ENCODE measurements at places on chromosomes 4 and X.

DNA sequence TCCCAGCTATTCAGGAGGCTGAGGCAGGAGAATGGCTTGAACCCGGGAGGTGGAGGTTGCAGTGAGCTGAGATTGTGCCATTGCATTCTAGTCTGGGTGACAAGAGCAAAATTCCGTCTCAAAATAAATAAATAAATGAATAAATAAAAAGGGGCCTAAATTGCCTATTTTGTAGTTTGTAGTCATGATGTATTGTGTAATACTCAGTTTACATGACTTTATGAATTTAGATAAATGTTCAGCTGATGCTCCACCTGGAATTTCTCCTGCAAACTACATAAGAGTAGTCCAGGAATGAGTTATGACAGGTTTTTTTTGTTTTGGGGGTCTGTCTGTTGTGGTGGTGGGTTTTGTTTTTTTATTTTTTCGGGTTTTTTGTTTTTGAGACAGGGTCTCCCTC is 31.1 kb downstream of the RBMX start:
- no peak for DNase-seq

GRCh38 chrX:22795671-22796070 is 204.1 kb upstream of the DDX53 start:
- no peak for DNase-seq

- DNase-seq: no peak
Observed at GRCh38 chr4:38503689-38504395, 160.2 kb upstream of the KLF3 start.

GRCh38 chr4:94426783-94427182 is 25.0 kb upstream of the PDLIM5 start:
- DNase-seq: no peak

- no peak for DNase-seq
Observed at GRCh38 chr4:17875402-17876070, 64.8 kb downstream of the NCAPG start.

GRCh38 chr4:28921886-28922285 is 1798.3 kb upstream of the PCDH7 start:
- no peak for DNase-seq

DNA sequence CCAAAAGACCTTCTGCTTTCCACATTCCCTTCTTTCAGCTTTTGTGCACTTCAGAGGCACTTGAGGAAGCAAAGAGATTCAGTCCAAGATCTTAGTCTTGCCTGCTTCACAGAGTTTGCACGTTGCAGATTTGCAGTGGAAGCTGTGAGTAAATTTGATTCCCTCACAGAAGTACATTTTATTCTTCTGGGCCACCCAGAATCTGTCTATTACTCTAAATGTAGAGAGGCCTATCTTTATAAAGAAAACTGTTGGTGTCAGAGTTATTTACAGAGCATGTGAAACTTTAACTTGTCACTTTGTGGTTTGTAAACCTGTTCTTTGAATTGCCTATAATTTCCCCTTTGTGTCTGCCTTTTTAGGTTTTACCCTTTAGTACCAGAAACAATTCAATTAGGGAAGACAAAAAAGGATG is 15.5 kb downstream of the SPRY1 start:
- no peak for DNase-seq

- no peak for DNase-seq
Observed at GRCh38 chr4:146214238-146214637, at the start of gene REELD1. Gene REELD1, plus strand, starts transcription at chr4:146214538. Its CDS starts 2,415 bp downstream, at chr4:146216953.

GRCh38 chrX:46961574-46962283 is 49.5 kb downstream of the JADE3 start:
- no peak for DNase-seq

- peak; percentile 76 for DNase-seq
Observed at GRCh38 chr4:8274765-8275547, 5.4 kb downstream of the HTRA3 start.

- no peak for DNase-seq
Observed at GRCh38 chr4:30962939-30963338, 242.8 kb downstream of the PCDH7 start.

- DNase-seq: no peak
Observed at GRCh38 chr4:80071604-80072227, 1.3 kb downstream of the ANTXR2 start.

- no peak for DNase-seq
Observed at GRCh38 chrX:111467896-111468295, 43.5 kb upstream of the SERTM2 start.

DNA sequence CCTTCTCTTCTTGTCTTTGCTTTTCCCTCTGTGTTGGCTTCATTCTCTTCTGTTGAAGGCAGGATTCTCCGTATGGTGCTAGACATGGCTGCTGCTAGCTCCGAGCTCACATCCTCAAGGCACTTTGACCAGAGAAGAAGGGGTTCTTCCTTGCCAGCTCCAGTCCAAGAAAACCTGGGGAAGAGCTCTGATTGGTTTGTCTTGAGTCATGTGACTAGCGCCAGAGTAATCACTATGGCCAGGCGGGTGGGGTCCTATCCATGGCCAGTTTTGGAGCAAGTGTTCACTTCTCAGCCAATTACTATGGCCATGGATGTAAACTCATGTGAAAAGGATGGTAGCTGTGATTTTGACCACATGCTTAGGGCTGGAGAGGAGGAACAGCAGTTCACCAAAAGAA is 74.2 kb downstream of the CT47B1 start:
- no peak for DNase-seq

DNA sequence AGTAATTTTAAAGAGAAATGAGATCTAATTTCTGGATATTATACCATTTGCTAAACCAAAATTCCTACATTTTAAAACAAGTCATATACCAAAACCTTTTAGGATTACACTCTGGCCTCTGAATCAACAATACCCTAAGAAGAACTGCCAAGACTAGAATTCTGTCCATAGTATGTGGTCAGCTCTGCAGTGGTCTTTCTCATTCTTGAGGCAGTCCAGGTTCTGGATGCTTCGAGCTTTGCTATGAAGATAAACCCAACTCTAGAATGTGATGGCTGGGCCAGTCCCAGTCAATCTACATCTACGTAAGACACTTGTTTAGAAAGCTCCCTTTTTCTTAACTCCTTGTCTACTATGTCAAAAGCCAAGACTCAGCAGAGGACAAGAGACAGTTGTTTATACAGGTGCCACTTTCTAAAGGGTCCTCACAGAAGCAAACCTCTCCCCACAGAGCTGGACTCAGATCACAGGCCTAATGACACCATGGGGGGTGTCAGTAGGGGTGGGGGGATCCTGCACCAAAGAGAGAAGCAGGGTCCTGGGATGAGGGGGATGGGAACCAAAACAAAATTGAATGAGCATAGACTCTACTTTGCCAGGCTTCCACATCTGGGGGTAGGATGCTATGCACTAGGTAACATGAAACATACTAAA is 63.2 kb downstream of the SH3RF1 start:
- DNase-seq: no peak

GRCh38 chr4:87919941-87920340 is 55.6 kb upstream of the SPP1 start:
- DNase-seq: no peak

DNA sequence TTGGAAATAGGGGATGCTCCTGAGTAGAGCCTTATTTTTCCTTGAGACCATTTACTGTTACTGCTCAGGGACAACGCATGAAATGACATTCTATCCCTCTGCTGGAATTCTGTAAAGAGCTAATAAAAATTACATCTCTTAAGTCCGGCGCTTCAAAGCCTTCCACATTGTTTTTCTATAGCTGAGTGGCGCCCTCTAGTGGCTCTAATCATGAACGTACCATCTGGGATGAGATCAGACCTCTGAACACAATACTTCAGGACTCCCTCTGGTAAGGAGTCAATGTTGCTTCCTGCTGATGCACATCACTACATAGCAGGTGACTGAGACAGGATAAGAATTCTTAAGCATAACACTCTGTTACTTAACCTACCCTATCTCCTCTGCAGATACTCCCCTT is 6.0 kb downstream of the HMGN5 start:
- peak; percentile 0 for DNase-seq

DNA sequence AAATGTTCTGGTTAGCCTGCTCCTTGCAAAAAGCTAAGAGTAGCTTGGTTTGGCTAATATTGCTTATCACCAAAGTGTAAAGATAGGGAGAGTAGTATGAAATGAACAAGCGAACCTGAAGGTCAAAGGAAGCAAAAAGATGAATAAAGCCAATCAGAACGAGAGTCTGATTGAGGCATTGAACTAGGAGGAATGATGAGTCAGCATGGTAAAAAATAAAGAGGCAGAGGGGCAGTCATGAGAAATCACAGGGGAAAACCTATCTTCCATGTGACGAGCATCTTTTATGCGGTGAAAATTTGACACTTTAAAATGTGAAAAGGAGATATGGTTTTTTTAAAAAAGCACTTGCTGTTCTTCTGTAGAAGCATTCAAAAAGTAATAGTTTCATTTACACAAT is 533.7 kb downstream of the SPOCK3 start:
- DNase-seq: no peak

DNA sequence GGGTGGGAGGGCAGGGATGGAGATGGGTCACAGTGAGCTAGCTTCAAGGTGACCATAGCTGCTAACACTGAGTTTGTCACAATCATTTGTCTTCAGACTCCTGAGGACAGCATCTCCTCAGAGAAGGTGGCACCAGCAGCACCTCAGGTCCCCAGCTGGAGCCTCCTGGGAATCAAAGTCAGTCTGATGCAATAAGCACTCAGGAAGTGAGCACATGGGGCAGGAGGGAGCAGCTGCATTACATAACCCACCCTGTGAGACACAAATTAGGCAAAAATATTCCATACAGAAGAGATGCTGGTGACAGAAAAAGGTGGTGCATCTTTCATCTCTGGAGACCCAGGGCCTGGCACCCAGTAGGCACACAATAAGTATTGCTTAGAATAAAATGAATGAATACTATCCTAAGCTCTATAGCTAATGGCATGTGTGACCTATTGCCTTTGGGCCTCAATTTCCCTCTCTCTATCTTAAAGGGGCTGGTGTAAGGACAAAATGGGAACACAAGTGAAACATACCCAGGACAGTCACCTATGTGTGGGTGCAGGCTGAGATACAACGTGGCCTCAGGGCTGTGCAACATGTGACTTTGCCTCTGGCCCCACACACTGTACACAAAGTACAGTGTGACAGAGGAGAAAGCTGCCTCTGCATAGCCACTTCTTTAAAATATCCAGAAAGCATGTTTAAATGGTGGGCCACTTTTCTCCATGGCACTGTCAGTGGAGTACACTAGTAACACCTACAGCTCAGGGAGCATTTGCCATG is 37.1 kb downstream of the SLC39A8 start:
- no peak for DNase-seq

- no peak for DNase-seq
Observed at GRCh38 chr4:174505892-174506291, 16.4 kb downstream of the HPGD start.

GRCh38 chr4:41408859-41409593 is 128.9 kb upstream of the LIMCH1 start:
- no peak for DNase-seq

- DNase-seq: no peak
Observed at GRCh38 chr4:48079972-48080391, 54.1 kb downstream of the TXK start.

- DNase-seq: no peak
Observed at GRCh38 chrX:4240541-4241194, 527.2 kb upstream of the PRKX start.

DNA sequence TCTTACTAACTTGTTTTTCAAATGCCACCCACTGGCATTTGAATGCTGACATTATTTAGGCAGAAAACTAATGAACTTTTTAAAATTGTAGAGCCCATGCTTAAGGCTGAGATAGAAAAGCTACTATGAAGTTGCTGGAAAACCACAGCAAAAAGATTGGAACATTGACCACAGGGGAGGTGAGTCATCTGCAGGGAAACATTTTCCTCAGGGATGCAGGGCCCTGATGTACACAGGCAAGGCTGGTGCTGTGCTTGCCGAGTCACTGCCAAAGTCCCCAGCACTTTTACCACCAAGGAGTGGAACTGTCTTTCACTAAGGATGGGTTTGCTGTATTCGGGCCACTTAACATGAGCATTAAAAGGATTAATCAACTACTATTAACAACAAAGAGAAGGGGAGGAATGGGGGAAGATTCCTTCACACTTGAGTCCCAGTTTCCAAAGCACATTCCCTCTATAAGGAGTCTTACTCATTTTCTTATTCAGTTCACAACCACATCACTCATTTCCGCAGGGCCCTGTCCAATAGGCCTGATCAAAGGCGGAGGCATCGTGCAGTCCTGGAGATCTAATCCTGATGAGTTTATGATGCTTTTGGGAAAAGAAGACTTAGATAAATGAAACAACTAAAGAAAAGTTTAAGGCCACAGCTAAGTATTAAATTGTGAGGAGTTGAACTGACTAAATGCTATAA is 202.9 kb upstream of the NPY2R start:
- no peak for DNase-seq

- DNase-seq: no peak
Observed at GRCh38 chr4:168496834-168497233, at the start of gene PALLD. Gene PALLD, plus strand, starts transcription at chr4:168497052.

DNA sequence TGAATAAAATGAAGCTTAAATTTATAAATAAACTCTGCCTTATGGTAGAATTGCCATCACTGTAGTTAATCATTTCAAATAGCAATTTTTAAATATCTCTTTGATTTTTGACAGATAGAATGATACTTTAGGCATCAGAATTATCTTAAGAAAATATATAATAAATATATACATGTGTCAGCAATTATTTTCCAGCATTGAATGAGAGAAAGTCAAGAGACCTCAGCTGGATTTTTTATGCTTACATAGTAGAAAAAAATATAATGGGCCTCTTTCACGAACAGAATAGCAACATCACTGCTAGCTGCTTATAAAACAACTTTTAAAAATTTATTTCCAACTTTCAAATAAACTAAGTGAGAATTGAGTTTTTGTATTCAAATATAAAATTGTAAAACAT is 424.0 kb upstream of the MAGEB16 start:
- DNase-seq: no peak

GRCh38 chrX:21939906-21940305 is 603 bp upstream of the SMS start:
- DNase-seq: no peak

DNA sequence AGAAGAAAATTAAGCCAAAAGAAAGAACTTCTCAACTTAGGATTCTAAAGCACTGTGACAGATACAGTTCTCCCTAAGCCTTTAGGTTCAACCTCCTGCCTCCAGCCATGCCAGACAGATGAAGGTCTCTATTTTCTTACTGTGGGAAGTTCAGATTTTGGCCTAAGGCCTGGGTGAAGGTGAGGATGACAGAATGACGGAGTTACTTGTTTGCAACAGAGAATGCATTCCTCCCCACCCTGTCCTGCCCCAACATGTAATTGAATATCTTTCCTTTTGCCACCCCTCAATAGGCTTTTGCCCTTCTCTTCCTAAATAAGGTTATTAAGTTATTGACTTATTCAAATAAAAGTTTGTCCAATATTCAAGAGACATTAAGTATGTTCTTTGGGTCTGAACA is 25.6 kb downstream of the SLC16A2 start:
- no peak for DNase-seq

- no peak for DNase-seq
Observed at GRCh38 chr4:155799116-155799793, 40.4 kb downstream of the GUCY1B1 start.

All from hypothalamus (tissue), 51 donors.